ENCODE measurements at places on chromosomes 6 and 20. TPM values are rescaled to one million over a fixed set of nuclear protein-coding genes. Genes with fewer than 3 reads are reported as not detected.
A peak's percentile ranks its signal among the peaks of the same experiment; 100 is the strongest.

KCNK15 gene
- 0.10 TPM for polyA plus RNA-seq

GRCh38 chr20:8740265-8740664 lies 328.6 kb upstream of the PLCB4 start:
- H3K27ac ChIP-seq = no peak overlapping the region
- H3K4me1 ChIP-seq = no peaks in the 10 kb centered on the region
- peaks cover 38% of the 10 kb centered on the region for H3K36me3 ChIP-seq
- DNase-seq = no peak
- H3K27me3 ChIP-seq = no peaks in the 10 kb centered on the region
- H3K4me3 ChIP-seq = no peak overlapping the region

GRCh38 chr6:11196511-11197174 lies 35.8 kb downstream of the NEDD9 start:
- H3K36me3 ChIP-seq = peaks cover 13% of the 10 kb centered on the region
- DNase-seq = no peak
- no peaks in the 10 kb centered on the region for H3K27me3 ChIP-seq
- no peak overlapping the region for H3K4me3 ChIP-seq
- H3K27ac ChIP-seq = peak overlapping the region; percentile 75
- peaks cover 21% of the 10 kb centered on the region for H3K4me1 ChIP-seq

NKX2-4 gene
- not detected for polyA plus RNA-seq

TAP1 gene
- 31.1 TPM for polyA plus RNA-seq

LY6G6F gene
- not detected for polyA plus RNA-seq

RIMS4 gene
- 0.44 TPM for polyA plus RNA-seq

- H3K36me3 ChIP-seq = no peaks in the 10 kb centered on the region
- H3K4me1 ChIP-seq = peaks cover 22% of the 10 kb centered on the region
- no peak overlapping the region for H3K4me3 ChIP-seq
- no peak overlapping the region for H3K27ac ChIP-seq
These were observed 659 bp upstream of the GUCA1B start for GRCh38 chr6:42195415-42195814.

All from SK-N-SH (cell line).